Muscle of arm (tissue), 14 donors: ENCODE measurements at places on chromosomes 11 and 22. TPM values are rescaled to one million over a fixed set of nuclear protein-coding genes. Genes with fewer than 3 reads are reported as not detected.

OR10D3 gene
- not detected for polyA plus RNA-seq

MMP7 gene
- polyA plus RNA-seq = not detected

DNHD1 gene
- polyA plus RNA-seq = 12.6 TPM

DNA sequence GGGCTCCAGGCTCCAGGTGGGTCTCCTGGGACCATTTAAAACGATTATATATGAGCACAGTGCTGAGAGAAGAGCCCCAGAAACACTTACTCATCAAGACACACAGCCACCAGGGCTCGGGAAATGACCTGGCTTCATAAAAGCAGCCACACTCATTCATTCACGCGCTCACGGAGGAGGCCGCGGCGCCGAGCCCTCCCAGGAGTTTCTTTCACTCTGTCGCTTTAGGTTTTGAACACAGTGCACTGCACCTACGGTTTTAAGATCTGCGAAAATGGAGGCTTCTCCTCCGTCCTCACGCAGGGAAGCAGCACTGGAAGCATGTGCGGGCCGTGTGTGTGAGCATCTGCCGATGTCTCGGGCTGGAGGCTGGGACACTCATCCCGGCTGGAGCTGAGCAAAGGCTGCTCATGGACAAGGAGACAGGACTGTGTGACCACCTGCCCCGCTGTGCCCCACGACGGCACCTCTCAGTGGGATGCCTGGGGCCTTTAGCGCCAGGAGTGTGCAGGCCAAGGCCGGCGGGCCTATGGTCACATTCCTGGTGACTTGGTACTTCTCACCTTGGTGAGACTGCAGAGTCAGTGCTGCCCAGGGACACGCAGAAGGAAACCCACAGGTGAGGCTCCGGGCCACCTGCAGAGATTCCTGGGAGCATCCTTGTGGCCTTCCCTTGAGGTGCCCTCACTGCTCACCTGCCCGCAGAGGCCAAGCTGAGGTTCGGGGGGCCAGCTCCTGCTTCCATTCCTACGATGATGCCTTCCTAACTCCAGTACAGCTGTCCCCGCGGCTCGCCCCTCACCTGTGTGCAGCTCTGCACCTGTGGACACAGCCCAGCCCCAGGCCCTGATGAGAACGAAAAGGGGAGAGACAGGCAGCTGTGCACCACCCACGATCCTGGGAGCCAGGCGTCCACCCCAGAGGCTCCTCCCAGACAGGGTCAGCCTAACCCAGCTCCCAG is 872.0 kb downstream of the BRD1 start:
- DNase-seq = no peak

DNA sequence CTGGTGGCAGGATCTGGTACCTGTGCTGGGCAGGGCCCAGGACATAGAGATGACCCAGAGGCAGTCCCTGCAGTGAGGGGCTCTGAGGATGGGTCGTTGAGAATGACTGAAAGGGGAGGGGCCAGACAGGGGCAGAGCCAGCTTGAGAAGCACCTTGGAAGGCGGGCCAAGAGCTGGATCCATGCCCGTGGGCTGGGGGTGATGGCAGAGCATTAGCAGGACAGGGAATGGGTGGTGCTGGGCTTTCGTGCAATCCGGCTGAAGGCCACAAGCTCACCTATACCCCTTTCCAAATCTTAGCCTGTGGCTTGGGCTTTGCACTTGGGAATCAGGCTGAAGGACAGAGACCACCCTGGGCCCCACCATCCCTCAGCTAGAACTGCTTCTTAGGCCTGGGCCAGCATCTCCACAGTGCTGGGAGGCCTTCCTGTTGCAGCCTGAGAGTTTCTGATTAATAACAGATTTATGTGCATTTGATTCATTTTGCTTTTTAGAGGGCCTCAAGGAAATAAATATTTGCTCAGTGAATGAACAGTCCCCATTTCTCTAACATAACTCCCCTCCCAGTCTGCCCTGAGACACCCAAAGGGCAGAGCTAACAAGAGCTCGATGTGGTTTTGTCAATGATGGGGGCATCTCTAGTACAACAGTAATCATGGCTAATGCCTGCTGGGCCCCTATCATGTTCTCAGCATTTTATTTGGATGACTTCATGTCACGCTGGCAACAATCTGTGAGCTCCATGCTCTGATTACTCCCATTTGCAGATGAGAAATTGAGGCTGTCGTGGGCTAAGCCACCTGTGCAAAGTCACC is 39.3 kb downstream of the RIBC2 start:
- no peak for DNase-seq
